GM12891 (cell line): ENCODE measurements at places on chromosomes 1 and 21.

DNA sequence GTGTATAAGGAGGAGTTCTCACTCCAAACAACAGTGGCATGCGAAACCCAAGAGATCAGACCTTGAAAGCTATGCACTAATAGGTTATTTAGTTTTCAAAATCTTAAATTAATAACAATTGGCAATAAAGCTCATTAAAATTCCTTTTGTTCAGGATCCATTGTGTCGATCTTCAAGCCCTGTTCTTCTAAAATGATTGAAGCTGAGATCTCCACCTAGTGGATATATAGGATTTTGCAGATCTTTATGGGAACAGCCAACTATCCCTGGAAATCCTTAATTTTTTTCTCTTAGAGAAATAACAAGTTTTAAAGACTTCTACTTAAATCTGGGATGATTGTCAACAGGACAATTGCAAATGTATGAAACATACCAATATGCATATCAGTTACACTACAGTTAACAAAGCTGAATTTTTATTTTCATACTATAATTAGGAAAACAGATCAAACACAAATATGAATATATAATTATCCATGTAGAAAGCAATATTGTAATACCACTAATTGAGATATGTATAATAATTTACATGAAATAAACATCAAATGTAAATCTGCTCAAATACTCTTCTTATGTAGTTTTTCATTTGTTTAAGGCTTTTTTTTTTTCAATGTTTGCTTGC lies 43.3 kb downstream of the LRRC53 start:
- no peak for DNase-seq

DNA sequence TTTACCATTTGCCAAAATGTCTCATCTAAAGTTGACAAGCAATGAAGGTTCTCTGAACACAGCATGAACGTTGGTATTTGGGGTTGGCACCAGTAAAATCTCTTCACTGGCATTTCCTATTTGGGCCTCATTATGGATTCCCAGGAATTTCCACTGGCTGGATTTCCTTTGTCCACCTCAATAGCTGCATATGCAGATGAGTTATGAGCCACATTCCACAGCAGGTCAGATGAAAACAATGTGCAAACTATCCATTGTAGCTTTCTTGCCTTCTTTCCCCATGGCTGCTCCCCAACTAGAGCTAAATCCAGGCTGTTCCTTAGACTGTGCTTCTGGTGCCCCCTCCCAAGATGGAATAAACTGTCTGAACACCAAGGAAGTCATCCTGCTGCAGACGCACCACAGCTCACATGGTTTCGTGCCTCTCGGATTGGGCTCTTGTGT lies 168.1 kb upstream of the FGGY start:
- no peak for DNase-seq

DNA sequence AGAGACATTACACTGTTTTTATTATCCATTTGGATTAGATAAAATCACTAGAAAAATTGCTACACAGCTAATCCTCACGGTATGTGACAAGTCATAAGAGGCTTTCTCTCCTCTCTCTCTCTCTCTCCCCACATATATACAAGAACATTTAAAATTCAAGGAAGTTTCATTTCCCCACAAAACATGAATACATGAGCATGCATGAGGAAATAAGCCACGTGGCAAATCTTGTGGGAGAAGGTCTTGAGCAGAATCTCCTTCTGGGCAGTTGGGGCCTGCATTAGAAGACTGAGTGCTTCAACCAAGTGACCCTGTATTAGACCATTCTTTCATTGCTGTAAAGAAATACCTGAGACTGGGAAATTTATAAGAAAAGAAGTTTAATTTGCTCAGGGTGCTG lies 1313.1 kb downstream of the MRPL39 start:
- DNase-seq, result no peak

- DNase-seq, result no peak
Observed at GRCh38 chr1:84724128-84724860, 34.0 kb upstream of the SSX2IP start.

- no peak for DNase-seq
Observed at GRCh38 chr1:155064111-155064831, 731 bp downstream of the EFNA4 start.

DNA sequence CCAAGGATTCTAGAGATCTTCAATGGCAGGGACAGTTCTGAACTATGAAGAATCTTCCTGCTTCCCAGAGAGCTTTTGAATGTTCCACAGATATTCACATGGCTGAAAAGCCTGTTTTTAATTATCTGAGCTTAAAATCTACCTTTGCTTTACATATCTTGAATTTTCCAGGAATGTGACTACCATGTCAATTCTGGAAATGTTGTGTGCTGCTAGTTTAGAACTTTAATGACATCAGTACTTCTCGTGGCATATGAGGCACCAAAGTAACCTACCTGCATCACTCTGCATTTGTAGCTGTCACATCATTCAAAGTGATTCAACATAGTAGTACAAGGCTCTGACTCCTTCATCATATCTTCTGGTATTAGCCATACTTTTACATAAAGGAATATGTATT lies 122.7 kb upstream of the NFIA start:
- no peak for DNase-seq

DNA sequence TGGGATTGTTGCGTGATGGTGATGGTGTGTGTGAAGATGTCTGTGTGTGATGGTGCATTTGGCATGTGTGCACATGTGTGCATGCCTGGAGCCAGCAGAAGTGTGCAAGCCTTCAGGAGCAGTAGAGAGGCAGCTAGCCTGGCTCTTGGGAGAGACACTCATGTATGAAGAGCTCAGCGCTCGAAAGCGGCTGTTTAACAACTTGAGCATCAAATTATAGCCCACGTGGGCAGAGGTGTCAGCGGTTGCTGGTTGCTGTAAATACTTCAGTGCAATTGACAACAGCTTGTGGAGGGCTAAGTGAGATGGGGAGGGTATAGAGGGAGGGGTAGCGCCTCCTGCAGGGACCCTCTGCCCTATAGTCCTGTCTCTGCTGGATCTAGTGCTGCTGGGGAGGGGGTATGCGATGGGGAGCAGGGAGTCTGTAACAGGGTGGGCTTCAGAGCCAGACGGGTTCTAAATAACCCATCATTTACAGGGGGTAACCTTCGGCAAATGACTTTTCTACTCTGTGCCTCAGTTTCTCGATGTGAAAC lies 21.5 kb downstream of the FOXD2 start:
- DNase-seq, result no peak

GRCh38 chr1:117364240-117364639 lies 3.0 kb upstream of the MAN1A2 start:
- no peak for DNase-seq

DNA sequence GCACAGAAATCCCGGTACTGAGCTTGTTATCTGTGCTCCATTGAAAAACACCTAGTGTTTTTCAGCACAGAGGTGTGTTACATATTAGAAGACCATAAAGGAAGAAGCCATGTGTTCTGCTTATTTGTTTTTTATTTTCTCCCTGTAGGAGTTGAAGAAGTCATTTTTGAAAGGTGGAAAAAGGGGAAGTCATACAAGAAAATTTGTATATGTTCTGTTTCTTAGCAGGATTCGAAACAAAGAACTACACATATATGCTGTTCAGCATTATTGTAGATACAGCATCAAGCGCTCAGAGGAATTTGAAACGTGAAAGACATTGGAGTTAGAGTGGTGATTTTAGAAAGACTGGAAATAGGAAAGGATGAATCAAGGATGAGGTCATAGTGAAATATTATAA lies 345.3 kb upstream of the ADGRL2 start:
- DNase-seq, result no peak

DNA sequence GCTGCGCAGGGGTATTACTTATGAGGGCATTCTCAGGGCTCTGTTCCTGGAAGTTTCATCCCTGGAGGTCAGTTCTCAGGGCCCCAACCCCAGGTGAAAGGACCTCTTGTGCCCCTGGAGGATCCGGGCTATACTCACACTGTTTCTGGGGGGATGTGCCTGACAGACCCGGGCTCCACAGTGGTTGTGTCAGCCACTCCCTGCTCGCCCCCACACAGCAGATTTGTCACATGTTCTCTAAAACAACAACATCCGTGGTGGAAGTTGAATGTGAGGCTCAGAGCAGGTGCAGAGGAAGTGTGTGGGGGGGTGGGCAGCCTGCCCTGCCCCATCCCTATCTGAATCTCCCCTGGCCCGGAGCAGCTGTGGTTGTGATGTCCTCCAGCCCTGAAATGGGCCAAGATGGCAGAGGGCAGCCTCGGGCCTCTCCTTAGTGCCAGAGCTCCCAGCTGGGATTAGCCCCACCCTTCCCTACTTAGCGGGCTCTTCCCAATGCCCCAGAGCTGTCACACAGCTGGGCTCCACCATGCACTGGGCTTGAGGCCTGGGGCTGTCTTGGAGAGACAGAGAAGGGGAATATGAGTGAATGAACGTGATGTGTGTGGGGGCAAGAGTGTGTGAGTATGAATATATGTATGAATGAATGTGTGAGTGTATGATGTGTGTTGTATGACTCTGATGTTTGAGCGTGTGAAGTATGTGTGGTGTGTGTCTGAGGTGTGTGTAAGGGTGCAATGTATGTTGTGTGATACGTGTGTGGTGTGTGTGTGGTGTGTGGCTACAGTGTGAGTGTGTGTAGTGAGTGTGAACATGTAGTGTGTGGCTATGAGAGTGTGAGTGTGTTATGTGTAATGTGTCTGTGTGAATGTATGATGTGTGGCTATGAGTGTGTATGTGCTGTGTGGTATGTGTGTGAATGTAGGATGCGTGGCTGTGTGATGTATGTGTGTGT lies 1.5 kb upstream of the FCMR start:
- DNase-seq, result no peak

- DNase-seq, result no peak
Observed at GRCh38 chr1:30447080-30447479, 276.3 kb downstream of the MATN1 start.

GRCh38 chr1:41213341-41213740 lies 28.8 kb downstream of the SCMH1 start:
- no peak for DNase-seq

- DNase-seq, result no peak
Observed at GRCh38 chr1:10631811-10632593, 157.3 kb downstream of the PEX14 start.

DNA sequence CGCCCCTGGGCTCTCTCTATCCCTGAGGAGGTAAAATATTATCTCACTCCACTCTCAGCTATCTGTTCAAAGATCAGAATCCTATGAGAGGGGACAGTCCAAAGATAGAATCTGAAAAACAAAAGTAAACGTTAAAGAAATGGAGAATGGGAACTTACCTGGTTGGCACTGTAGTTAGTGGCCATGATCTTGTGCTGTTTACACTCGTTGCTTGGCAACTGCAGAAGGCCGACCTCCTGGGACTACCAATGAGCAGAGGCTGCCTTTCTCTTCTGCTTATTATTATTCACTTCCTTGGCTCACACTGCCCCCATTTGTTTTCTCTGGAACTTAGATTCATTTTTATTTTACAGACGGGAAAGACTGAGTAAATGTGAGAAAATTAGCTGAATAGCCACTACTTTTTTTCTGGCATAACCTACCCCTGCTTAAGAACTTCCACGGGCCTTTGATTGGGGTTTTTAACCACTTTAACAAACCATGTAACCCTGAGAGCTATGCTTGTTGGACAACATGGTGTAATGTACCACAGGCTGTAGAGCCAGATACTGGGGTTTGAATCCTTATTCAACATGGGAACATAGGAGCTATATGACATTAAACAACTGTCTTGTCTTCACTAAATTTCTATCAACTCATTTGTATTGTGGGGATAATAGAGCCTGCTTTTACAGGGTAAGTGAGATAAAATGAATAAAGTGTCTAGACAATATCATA lies at the start of gene CFAP126:
Gene CFAP126, minus strand, starts transcription at position 193 of the 717 bp plus-strand sequence. Its CDS starts 8 bp downstream, at position 185.
- DNase-seq, result peak; percentile 67

GRCh38 chr21:19475525-19475924 lies 1071.9 kb upstream of the TMPRSS15 start:
- DNase-seq, result no peak

DNA sequence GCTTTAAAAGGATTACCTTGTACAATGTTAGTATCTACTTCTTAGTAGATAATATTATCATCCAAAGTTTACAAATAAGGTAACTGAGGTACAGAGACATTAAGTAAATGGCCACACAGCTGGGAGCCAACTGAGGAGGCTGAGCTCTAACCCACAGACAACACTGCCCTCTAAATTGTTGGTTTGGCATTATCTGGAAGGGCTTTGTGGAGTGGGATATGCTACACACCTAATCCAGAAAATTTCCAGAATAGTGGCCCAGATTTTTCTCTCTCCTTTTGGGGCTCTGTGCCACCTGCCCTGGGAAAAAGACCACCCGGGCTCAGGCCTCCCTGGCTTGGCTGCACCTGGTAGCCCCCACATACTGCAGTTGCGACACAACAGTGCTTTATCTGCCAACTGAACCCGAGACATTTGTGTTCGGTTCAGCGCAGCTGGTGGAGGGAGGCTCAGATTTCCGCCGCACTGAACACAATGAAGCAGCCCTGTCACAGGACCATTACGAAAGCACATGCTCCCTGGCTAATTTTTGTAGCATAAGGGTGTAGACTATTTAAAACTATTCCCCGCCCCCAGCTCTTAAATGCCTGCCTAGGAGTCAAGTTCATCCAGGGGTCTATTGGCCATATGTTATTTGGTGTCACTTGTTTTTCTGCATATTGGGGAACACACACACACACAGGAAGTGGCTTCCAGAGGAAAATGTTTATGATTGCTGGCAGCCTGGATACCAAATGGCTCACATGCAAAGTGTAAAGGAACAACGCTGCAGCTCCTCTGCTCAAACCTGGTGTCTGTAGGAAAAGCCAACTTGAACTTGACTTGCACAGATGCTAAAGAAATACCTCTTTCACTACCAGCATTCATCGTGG lies 92.3 kb upstream of the ESRRG start:
- DNase-seq, result no peak

DNA sequence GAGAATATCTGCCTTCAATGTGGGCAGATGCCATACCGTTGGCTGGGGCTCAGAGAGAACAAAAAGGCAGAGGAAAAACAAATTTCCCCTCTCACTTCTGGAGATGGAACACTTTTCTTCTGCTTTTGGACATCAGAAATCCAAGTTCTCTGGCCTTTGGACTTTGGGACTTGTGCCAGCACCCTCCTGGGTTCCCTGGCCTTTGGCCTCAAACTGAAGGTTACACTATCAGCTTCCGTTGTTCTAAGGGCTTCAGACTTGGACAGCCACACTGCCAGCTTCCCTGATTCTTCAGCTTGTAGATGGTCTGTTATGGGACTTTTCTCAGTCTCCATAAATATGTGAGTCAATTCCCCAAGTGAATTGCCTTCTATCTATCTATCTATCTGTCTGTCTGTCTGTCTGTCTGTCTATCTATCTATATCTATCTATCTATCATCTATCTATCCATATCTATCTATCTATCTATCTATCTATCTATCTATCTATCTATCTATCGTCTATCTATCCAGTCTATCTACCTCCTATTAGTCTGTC lies 778.1 kb upstream of the TMPRSS15 start:
- no peak for DNase-seq

DNA sequence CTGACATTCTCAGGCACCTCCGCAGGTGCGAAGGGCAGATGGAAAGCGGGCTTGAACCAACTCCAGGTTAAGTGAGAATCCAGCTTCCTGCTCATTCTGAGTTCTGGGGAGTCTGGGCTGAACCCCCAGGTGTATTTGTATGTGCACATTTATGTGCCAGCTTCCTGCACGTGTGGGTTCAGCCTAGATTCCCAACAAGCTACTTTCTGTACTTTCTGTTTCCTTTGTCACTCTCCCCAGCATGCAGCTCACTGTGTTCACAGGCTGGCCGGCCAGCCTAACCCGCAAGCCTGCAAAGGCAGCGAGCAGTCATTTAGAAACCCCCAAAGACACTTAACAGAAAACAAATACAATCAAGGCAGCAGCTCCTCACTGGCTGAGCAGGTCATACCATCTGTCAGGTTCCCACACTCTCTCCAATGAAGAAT lies 1.3 kb upstream of the IL19 start:
- DNase-seq, result peak; percentile 57
